NCI-H2081 (cell line): ENCODE measurements at places on chromosomes 12 and 14.

DNA sequence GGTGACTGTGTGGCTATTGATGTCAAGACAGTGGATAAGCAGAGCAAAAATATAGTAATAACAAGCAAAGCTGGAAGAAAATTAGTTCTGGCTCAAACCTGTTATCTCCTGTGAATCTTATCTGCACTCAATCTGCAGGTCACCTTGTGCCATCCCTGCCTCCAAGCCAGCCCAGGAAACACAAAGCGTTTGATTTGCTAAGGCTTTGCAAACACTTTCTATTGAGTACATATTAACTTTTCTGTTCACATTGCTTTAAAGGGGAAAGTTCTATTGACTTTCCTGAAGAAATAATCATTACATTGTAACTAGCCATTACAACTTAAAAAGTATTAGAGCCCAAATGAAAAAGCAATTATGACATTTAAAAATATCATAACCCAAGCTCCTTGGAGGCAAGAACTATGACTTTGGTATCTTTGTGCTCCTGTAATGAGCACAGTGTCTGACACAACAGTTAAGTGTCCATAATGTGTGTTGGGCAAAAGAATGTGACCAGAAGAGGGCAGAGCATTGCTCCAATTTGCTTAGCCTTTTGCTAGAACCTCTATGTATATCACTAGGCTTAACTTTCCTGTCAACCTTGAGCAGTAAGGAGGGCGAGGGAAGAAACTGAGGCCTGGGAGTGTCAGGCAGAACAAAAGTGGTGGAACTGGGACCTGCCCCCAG, 24.7 kb downstream of the SERPINA3 start:
- DNase-seq: no peak

DNA sequence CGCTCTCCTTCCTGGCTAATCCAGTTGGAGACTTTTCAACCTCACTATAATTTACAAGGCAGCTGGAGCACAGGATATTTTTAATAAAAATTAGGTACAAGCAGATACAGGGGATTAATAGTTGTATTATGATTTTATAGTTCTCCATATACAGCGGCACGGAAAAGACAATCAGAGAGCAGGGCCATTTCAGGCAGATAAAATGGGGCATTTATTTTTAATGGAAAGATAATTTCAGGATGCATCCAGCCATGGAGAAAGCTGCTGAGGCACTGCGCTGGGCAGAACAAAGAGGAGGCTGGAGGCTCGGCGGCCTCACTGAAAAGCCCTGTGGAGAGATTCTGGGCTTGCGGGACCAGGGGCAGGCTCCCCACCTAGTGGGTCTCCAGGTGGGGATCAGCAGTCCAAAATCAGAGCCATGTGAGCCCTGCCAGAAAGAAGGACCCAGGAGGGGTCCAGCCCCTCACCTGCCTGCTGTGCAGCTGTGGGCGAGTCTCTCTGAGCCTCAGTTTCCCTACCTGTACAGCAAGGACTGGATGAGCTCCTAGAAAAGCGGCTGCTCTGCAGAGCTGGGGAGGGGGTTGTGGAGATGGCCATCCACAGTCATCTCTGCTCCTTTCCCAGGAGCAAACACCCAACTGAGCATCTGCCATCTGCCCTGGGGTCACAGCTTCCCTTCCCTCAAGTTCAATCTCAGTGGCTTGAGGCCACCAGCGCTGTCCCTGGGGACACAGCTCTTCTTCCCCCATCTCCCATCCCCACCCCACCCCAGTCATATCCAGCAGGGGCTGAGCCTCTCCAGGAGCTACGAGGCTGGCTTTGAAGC, 23.9 kb upstream of the C14orf180 start:
- no peak for DNase-seq

GRCh38 chr14:24310646-24311604, at the start of gene LTB4R:
Gene LTB4R (plus strand): TSS chr14:24311502. CDS start chr14:24315652, 4,150 bp downstream.
- no peak for DNase-seq

DNA sequence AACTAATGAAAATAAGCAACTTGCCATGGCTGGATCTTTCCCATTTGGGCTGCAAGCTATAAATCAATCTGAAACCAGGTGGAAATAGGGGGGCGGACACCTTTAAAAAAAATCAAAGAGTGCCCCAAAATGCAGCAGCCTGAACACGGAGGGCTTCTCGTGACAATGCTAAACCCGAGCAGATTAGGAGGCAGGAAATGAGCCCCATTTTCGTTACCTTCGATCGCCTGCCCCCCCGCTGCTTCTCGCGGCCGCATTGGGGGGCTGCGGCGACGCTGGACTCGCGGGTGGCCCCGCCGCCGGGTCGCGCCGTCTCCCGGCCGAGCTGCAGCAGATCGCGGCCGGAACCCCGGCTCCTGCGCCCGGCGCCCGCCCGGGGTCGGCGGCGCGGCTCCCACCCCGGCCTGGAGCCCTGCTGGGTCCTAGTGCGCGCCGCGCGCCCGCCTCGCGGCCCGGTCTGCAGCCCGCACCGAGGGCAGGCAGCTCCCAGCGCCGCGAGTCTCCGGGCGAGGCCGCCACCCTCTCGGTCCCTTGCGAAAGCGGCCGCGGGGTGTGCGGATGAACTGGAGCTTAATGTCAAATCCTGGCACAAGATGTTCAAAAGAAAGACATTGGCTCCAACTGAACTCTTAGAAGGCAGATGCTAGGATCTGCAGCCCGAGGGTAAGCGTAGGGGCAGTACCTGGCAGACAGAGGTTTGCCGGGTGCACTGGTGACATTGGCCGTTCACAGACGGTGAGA, 201.9 kb upstream of the FOXN3 start:
- DNase-seq: peak; percentile 67

DNA sequence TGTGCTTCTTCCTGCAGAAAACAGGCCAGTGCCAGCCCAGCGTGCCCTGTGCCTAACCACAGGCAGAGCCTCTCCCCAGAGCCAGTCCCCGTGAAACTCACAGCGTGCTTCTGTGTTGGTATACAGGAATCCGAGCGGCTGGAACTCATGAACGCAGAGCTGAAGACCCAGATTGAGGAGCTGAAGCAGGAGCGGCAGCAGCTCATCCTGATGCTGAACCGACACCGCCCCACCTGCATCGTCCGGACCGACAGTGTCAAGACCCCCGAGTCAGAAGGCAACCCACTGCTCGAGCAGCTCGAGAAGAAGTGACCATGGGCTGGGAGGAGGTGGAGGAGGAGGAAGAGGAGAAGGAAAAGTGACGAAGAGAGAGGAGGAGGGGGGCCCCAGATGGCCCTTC, 41.3 kb downstream of the JDP2 start:
- DNase-seq: no peak

DNA sequence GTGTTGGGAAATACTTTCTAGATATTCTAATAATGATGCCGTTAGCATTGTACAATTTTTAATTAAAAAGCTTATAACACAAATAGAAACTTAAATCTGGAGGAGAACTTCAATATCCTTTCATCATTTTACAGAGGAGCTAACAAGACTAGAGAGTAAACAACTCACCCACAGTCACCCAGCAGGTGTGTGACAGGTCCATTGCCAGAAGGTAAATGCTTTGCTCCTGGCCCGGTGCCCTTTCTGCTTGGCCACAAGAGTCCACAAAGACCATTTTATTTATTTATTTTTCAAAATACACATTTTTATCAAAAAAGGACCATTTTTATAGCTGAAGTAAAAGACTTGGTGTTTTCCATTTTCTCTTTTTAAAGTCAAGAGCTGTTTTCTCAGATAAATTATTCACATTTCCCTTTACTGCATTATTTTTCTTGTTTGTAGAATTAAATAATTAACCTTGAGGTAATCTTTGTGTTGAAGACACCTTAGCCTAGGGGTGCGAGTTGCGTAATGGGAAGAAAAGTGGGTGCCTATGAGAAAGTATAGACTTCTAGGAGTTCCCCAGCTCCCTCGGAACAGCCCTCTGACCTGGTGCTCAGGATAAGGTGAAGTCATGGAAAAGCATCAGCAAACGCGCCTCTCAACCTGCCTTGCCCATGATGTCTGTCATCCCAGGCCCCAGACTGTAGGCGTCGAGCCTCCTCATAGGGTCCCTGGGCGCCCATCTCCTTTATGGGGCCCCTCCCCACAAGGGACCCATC, 26.3 kb upstream of the AMIGO2 start:
- peak; percentile 32 for DNase-seq

DNA sequence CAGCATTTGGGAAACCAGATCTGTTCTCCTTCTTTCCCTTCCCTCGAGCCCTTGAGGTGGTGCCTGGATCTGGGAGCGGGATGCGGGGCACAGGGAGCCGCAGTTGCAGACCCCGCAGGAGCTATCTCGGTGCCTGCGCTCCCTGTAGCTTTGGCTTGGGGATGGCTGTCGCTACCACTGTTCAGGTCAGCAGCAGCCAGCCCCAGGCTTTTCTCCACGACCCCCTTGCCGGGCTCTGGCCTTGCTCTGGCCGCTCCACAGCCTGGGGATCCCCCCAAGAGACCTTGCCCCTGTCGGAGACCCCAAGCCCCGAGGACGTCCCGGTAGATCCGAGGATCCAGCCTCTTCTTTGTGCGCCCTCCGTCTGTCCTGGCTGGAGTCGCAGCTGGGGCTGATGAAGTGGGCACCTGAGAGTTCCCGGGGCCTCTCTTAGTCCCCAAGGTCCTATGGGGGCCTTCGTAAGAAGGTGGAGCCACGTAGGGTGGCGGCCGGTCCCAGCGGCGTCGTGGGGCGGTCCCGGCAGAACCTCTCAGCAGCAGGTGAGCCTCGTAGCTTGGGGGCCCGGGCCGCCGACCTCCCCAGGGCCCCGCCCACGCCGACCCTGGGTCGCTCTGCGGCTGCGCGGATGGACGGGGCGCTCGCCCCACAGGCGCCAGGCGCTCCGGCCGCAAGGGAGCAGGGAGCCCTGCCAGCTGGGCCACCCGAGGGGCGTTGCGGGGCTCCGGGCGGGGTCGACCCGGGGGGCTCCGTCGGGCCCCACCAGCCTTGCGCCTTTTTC, 1.3 kb downstream of the DDN start:
- DNase-seq: no peak

GRCh38 chr14:103078860-103079587, 5.0 kb upstream of the LBHD2 start:
- no peak for DNase-seq

- no peak for DNase-seq
These were observed 31.5 kb upstream of the CACNA2D4 start for GRCh38 chr12:1949771-1950470.

- DNase-seq: no peak
These were observed 121.5 kb downstream of the PRKD1 start for GRCh38 chr14:29806124-29806517.

DNA sequence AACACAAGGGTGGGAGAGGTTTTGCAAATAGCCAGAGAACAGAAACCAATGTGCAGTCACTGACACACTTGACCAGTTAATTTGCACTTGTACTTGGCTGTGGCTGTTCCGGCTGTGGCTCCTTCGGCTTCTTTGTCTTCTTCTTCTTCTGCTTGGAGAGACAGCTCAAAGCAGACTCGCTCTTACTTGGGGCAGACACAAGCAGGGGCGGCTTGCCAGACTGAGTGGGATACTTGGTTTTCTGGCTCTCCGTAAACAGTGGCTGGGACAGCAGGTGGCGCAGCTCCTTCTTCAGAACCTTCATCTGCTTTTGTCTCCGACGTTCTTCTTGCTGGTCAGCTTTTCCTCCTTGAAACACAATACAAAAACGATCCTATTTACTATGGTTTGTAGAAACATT, 25.0 kb downstream of the OTUB2 start:
- no peak for DNase-seq

DNA sequence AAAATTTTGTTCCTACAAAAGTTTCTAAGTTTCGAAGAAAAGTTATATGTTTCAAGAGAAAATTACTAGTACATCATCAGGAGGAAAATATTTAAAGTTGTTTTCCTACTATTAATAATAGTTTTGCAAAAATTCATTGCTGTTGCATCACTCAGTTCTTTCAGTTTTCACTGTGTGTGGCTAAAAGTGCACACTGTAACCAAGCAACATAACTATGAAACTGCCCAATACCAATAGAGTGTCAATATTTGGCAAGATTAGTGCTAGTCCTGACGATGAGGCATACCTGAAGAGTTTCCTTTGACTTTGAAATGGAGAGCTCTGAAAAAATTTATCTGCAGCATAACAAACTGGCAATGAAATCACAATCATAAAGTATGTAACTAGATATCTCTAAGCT, 194.3 kb downstream of the CPNE8 start:
- DNase-seq: no peak

DNA sequence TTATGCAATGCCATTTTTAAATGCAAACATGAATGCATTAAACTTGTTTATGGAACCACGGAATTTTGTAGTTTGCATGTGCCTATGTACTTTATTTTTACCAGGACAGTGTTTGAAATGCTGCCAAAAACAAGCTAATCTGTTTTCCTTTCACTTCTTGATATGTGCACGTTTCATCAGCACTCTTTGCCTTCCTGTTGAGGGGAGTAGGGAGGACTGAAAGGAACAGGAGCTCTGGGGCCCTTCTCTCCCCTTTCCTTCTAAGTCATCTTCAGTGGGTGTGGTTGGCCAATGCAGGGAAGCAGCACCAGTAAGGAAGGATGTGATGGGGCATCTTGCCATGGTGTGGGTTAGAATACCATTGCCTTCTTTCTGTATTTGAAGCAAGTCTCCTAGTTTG, 12.1 kb upstream of the PPP4R4 start:
- no peak for DNase-seq

GRCh38 chr12:73623421-73623820, 914.2 kb upstream of the ATXN7L3B start:
- DNase-seq: no peak

GRCh38 chr12:95633049-95633731, 81.9 kb upstream of the USP44 start:
- DNase-seq: no peak

GRCh38 chr12:70615174-70615866, 21.9 kb downstream of the PTPRB start:
- no peak for DNase-seq

- DNase-seq: no peak
These were observed 35.7 kb upstream of the CLMN start for GRCh38 chr14:95355422-95355821.

- no peak for DNase-seq
These were observed 123.4 kb downstream of the CMAS start for GRCh38 chr12:22169376-22169775.

GRCh38 chr14:58467575-58467974, 40.1 kb downstream of the KIAA0586 start:
- no peak for DNase-seq

DNA sequence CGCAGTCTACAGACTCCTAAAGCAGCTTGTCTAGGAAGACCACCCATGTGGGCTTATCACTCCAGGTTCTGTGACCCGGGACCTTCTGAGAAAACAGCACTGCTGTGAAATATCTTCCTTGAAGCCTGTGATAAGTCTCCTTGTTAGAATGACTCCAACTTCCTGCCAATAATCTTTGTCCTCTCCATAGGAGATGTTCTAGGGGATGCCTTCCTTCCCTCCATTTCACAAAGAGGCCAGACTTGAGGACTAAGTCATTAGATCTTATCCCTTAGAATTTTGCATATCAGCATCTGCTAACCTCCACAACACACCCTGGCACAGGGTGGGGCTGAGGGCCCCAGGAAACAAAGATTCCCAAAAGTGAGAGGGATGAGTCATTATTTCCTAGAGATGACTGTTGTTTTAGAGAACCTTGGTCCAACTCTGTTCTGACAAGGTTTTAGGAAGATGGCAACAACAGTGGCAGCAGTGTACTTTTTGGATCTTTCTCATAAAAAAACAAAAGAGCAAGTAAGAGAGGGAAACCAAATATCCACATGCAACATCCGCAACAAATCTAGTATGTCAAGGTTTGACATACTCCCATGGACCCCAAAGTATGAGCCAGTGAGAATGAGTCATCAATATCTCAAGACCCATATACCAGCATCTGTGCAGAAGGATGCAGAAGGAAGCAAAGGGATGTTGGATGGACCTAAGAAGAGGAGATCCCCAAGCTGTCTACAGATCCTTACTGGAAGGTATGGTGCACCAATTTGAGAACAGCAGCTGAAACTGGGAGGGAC, 6.0 kb downstream of the LTB4R start:
- no peak for DNase-seq
